Left forelimb (tissue), 1 donor: ENCODE measurements at places on chromosomes 4 and X.

- DNase-seq = no peak
Measured at GRCh38 chr4:88320780-88321373, 36.5 kb upstream of the PPM1K start.

- no peak for DNase-seq
Measured at GRCh38 chrX:48498374-48498809, 10.4 kb upstream of the PORCN start.

DNA sequence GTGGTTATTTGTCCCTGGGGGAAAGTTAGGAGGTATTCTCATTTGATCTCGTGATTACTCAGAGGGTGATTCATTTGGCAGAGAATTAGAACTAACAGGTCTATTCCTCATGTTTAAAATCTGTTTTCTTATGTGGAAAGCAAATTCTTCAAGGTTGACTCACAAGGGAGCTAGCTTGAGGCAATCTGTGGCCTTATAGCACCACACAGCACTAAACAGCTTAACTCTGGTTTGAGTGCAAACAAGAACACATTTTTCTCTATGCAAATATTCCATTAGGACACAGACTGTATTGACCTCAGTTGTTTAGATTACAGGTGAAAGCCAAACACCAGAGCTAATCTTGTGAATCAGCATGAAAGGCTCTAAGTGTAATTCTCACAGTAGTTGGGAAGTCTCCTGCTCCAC is 694.4 kb upstream of the POU3F4 start:
- no peak for DNase-seq

DNA sequence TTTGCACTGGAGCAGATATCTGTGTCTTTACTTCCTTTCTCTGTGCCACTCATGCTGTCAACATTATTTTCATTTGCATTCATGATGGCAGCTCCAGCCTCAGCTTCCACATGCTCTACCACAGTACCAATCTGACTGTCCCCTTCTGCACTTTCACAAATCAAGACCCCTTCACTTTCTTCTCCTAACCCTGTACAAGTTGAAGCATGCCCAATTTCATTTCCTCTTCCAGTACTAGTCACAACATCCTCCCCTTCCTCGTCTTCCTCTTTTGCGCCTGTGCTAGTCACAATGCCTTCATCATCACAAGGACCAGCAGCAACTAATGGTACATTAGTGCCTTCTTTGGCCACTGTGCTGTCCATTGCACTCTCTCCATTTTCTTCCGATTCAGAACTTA is 26.5 kb downstream of the BOD1L1 start:
- no peak for DNase-seq

DNA sequence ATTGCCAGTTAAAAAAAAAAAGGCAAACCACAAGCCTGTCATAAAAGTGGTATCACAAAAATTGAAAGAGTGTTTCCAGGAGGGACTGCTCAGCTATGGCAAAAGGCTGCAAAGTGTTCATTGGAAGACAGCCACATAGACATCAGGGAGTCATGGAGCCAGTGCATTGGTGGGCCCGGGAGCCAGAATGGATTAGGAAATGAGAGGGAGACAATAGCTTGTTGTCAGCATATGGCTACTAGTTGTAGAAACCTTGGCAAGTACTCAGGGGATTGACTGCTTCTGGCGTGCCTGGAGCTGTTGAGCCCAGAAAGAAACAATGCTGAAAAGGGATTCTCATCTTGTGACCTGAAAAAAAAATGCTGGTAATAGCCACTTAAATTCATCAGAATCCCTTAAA is 5.0 kb downstream of the GAR1 start:
- DNase-seq = no peak

DNA sequence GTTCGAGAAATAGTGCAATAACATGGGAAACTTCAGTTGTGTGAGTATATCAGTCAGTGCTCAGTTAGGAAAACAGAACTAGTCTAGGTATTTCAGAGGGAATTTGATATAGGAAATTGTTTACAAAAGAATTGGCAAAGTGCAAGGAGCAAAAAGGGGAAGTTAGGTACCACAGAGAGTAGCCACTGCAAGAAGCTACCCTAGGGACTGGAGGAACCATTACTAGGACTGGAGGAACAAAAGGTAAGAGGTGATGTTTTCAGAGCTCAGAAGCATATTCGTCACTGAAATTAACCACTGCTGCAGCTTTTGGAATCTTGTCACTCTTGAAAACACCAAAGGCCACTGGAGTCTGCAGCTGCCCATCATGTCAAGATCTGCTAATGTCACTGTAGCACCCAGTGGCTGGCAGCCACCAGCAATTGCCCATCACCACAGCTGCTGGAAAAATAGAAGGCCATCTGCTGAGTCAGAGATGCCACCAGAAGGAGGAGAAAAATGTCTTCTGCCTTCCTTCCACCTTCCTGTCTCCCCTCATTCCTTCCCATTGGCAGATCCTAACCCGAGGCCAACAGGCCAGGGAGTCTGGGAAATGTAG is 160.6 kb upstream of the RPS6KA3 start:
- no peak for DNase-seq

GRCh38 chr4:109966891-109967481 is 54.3 kb downstream of the EGF start:
- no peak for DNase-seq

GRCh38 chr4:182808673-182809416 is 108.3 kb downstream of the DCTD start:
- DNase-seq = no peak

DNA sequence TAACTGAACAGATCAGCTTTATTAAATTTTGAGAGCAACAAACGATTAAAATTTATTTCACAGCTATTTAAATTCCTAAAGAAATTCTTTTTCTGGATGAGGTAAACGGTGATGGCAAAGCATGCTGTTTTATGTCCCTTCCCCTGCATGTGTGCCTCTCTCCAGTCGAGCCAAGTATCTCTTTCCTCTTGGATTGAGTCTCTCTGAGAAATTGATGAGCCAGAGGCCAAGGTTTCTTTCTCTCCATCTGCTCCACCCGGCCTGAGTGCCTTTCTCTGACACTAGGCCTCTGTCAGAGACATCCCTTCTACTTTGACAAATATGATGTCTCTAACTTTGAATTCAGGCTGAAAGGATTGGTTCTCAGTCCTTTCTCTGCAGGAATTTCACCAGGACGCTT is 42.6 kb upstream of the PARM1 start:
- no peak for DNase-seq

DNA sequence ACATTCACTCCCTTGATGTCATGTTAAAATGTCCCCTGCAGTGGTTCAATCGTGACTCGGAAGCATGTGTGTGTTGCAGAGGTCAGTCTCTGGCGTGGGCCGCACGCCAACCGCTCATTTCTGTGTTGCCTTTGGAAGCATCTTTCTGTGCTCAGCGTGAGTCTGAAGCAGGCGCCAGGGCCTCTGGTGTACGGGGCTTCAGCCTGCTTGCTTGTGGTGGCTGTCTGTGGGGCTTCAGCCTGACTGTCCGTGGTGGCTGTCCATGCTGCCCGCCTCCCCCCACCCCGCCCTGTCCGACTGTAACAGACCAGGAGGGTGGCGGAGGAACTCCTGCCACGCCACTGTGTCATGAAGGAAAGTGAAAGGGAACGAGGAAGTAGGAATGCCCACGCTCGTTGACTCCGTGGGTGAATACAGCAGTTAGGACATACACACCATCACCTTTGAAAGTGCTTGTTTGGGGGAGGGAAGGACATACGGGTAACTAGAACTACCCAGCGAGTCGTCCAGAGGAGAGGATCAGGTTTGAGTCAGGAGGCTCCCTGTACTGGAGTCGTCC is 14.7 kb upstream of the CLCN4 start:
- DNase-seq = no peak

DNA sequence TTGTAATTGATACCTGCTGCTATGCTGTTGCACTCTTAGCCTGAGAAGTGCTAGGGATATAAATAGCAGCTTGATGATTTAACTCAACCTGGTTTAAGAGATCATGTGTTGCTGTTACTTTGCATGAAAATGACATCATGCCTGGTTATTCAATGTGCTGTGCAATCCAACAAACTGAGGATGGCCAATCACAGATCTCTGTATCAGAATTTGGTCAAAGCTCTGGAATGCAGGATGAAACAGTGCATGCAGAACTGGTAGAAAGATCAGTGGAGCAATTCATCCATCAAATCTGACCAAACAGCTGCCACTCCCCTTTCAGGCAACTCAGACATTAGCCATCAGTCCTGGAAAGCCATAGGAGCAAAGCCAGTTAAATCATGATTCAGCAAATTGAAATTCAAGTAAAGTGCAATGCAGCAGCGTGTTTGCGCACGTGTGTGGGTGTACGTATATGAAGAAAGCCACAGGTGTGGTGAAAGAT is 160.3 kb upstream of the RASGEF1B start:
- no peak for DNase-seq
